ENCODE measurements at places on chromosomes 2 and 18. TPM values are rescaled to one million over a fixed set of nuclear protein-coding genes. Genes with fewer than 3 reads are reported as not detected.

DNA sequence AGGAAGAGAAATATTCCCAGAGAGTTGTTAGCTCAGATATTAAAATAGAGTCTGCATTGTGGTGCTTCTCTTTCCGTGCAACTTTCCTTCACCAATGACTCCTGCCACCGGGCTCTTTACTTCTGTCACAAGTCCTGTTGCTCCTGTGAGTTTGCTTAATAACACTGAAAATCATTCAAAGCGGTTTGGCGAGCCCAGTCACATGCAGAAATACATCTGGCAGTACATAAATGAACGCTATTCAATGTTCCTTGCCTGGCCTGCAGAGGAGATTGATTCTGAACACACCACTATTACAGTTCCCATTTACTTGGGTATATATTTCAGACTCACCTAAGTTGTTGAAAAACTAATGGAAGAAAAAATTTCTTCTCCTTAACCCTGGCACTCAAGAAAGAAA lies 276.6 kb downstream of the ZNF521 start:
- no peak overlapping the region for H3K27ac ChIP-seq
- H3K36me3 ChIP-seq, result no peaks in the 10 kb centered on the region
- no peak for DNase-seq
- H3K4me1 ChIP-seq, result no peaks in the 10 kb centered on the region

- no peaks in the 10 kb centered on the region for H3K27me3 ChIP-seq
- H3K36me3 ChIP-seq, result no peaks in the 10 kb centered on the region
- no peak for DNase-seq
- H3K27ac ChIP-seq, result peak overlapping the region; percentile 75
These were observed 74.5 kb upstream of the NCKAP5 start for GRCh38 chr2:133642791-133643191.

- DNase-seq, result no peak
- H3K4me3 ChIP-seq, result no peak overlapping the region
- H3K36me3 ChIP-seq, result no peaks in the 10 kb centered on the region
- H3K27me3 ChIP-seq, result no peaks in the 10 kb centered on the region
- H3K27ac ChIP-seq, result no peak overlapping the region
These were observed 289.8 kb downstream of the ALPK2 start for GRCh38 chr18:58338961-58339592.

- H3K27ac ChIP-seq, result peak overlapping the region; percentile 79
- H3K4me1 ChIP-seq, result peaks cover 48% of the 10 kb centered on the region
- no peaks in the 10 kb centered on the region for H3K27me3 ChIP-seq
- no peaks in the 10 kb centered on the region for H3K36me3 ChIP-seq
- DNase-seq, result no peak
These were observed 8.6 kb upstream of the ARMC9 start for GRCh38 chr2:231189571-231190495.

- H3K36me3 ChIP-seq, result no peaks in the 10 kb centered on the region
- peaks cover 10% of the 10 kb centered on the region for H3K4me1 ChIP-seq
- DNase-seq, result no peak
- H3K27ac ChIP-seq, result no peak overlapping the region
These were observed 52.7 kb downstream of the ATOH8 start for GRCh38 chr2:85806358-85807118.

- peaks cover 3% of the 10 kb centered on the region for H3K4me1 ChIP-seq
- H3K4me3 ChIP-seq, result no peak overlapping the region
- H3K27ac ChIP-seq, result peak overlapping the region; percentile 59
- H3K27me3 ChIP-seq, result no peaks in the 10 kb centered on the region
- no peak for DNase-seq
These were observed 142.6 kb downstream of the PXDN start for GRCh38 chr2:1601471-1602277.

DNA sequence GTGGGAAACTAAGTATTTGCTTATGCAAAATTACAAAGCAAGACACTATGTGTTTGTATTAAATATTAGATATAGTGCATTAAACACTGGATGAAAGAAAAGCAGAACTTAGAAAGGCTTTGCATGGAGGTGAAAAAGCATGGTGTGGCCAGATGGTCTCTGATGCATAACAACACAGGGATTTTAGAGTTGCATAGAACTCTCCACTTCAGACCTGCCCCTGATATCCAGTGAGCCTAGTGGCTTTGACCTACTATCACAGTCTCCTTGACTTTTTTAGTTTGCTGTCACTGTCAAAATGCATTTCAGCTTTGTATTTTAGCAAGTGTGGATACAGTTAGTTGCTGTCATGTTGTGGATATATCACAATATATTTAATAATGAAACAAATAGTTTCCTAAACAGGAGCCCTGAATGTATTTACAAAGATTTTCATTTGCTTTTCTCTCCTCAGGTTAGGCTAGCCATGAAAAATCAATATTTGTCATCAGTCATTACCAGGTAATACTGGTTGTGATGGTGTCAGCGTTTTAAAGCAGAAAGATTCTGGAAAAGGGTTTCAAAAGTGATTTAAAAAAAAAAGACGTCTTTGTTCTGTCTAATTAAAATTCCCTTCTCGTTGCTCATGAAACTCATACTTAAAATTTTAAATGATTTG lies 5.2 kb downstream of the CSRNP3 start:
- H3K4me3 ChIP-seq, result no peak overlapping the region
- no peak for DNase-seq
- no peaks in the 10 kb centered on the region for H3K36me3 ChIP-seq
- no peak overlapping the region for H3K27ac ChIP-seq

DNA sequence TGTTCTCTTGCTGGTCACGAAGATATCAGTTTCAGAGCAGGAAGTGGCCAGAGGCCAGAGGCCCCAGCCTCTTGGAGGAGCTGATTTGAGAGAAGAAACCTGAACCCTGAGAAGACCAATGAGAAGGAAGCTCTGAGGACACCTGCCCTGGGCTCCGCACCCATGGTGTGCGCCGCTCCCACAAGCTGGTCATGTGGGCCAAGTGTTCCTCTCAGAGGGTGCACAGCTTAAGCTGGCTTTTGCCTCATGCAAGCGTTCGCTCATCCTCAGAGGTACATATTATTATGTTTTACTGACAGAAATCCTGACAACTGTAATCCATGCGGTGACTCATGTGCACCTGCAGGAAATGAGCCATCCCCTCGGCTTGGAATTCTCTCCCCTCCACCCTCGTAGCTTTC lies 316.1 kb upstream of the MYT1L start:
- peaks cover 4% of the 10 kb centered on the region for H3K4me1 ChIP-seq
- no peaks in the 10 kb centered on the region for H3K27me3 ChIP-seq
- H3K36me3 ChIP-seq, result no peaks in the 10 kb centered on the region

GRCh38 chr2:69345434-69345833 lies 41.6 kb downstream of the GFPT1 start:
- peaks cover 6% of the 10 kb centered on the region for H3K36me3 ChIP-seq
- no peak for DNase-seq

- no peaks in the 10 kb centered on the region for H3K36me3 ChIP-seq
- DNase-seq, result no peak
- no peaks in the 10 kb centered on the region for H3K27me3 ChIP-seq
- H3K4me1 ChIP-seq, result peaks cover 23% of the 10 kb centered on the region
- no peak overlapping the region for H3K4me3 ChIP-seq
- no peak overlapping the region for H3K27ac ChIP-seq
These were observed 33.9 kb downstream of the SOWAHC start for GRCh38 chr2:109648041-109648527.

- H3K27me3 ChIP-seq, result no peaks in the 10 kb centered on the region
- no peak overlapping the region for H3K4me3 ChIP-seq
- no peaks in the 10 kb centered on the region for H3K36me3 ChIP-seq
- H3K4me1 ChIP-seq, result no peaks in the 10 kb centered on the region
- no peak for DNase-seq
These were observed 213.6 kb upstream of the CELF4 start for GRCh38 chr18:37779220-37779619.

DNA sequence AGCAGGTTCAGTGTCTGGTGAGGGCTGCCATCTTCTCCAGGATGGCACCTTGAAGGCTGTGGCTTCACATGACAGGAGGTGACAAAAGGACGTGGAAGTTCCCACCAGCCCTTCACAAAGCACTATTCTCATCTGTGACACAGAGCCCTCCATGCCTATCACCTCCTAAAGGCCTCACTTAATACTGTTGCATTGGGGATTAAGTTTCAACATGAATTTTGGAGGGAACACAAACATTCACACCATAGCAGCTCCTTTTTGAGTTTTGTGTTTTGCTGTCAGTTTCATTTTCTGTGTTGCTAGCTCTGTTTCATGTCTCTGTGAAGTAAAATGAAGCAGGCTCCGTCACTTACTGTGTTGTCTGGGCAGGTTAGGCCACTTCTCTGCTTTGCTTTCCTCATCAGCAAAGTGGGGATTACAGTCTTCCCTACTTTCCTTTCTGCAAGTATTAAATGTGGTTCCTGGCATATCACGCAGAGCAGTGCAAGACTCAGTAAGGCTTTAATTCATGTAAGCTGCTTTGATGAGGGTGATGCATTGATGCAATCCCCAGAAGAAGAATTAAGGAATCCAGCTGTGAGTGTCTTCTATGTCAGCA lies 31.6 kb downstream of the LIMS1 start:
- no peak for DNase-seq
- H3K4me1 ChIP-seq, result peaks cover 5% of the 10 kb centered on the region
- H3K27ac ChIP-seq, result peak overlapping the region; percentile 50

DNA sequence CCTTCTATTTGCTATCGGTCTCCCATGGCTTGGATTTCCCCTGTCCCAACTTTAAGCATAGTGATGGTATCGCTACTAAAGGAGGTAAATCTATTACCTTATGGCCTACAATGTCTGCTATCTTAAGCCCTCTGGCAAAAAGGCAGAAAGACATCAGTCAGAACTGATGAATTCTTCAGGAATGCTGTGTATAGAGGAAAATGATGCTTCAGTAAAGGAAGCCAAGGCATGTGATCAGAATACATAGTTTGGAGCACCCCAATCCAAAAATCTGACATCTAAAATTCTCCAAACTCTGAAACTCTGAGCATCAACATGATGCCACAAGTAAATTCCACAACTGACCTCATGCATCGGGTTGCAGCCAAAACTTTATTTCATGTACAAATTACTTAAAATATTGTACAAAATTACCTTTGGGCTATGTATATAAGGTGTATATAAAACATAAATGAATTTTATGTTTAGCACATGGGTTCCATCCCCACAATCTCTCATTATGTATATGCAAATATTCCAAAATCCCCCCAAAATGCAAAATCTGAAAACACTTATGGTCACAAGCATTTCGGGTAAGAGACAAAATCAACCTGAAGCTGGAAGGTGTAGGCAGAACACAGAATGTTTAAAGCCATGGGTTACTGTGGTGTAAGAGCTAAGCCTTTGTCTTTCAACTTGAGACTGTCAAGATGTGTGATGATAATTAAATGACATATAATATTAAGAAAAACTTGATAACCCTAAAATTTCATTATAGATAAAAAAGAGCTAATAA lies 66.2 kb downstream of the CUL3 start:
- H3K4me3 ChIP-seq, result no peak overlapping the region
- H3K36me3 ChIP-seq, result no peaks in the 10 kb centered on the region
- H3K27ac ChIP-seq, result no peak overlapping the region
- peaks cover 70% of the 10 kb centered on the region for H3K4me1 ChIP-seq

DNA sequence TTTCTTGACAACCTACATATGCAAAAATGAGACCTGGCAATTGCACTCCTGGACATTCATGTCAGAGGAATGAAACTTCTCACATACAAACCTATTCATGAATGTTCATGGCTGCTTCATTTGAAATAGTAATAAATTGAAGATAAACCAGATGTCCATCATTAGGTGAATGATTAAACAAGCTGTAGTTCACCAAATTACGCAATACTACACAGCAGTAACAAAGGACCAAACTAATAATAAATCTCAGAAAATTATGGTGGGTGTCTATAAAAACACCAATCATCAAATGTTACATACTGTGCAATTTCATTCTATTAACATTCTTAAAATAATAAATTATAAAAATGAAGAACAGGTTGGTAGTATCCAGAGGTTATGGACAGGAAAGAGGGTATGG lies 13.5 kb downstream of the DOK6 start:
- DNase-seq, result no peak
- H3K27ac ChIP-seq, result no peak overlapping the region
- no peaks in the 10 kb centered on the region for H3K36me3 ChIP-seq
- no peak overlapping the region for H3K4me3 ChIP-seq
- H3K4me1 ChIP-seq, result no peaks in the 10 kb centered on the region

GRCh38 chr2:15633971-15634346 lies 42.3 kb downstream of the DDX1 start:
- no peaks in the 10 kb centered on the region for H3K27me3 ChIP-seq
- no peak overlapping the region for H3K27ac ChIP-seq
- H3K4me3 ChIP-seq, result no peak overlapping the region
- DNase-seq, result no peak
- H3K36me3 ChIP-seq, result peaks cover 3% of the 10 kb centered on the region
- peaks cover 21% of the 10 kb centered on the region for H3K4me1 ChIP-seq

DNA sequence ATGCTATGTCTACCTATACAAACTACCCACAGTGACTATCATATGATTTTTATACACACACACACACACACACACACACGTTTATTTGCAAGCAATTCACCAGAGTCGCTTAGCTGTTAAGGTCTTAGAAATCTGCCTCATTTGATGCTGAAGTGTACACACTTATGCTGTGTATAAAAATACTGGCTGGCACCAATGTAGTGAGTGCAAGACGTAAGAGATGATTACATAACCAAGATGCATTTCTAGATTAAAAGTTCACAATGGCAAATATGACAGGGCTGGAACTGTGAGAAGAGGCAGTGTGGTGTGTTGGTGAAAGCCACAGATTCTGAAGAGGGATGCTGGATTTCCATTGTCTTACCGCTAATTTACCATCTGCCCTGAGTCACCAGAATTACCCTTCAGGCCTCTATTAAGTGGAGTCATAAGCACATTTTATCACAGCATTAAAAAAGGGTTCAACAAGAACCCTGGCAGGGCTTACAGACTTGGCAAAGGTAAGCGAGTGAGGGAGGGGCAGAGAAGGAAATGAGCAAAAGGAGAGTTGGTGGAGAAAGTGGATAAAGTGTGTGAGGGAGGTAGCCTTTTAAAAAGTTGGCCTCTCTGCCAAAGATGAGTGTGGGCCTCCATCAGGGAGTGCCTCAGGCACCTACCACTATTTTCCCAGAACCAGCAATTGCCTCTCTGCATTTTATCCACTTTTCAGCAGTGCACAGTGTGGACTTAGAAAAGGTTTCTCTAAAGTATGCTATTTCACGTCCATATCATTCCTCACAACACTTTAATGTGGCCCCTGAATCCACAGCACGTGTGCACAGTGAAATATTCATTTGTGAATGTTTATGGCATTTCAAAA lies 21.5 kb downstream of the MEIS1 start:
- H3K36me3 ChIP-seq, result no peaks in the 10 kb centered on the region
- no peak overlapping the region for H3K4me3 ChIP-seq
- no peak overlapping the region for H3K27ac ChIP-seq
- no peaks in the 10 kb centered on the region for H3K27me3 ChIP-seq
- no peak for DNase-seq
- no peaks in the 10 kb centered on the region for H3K4me1 ChIP-seq

- no peaks in the 10 kb centered on the region for H3K36me3 ChIP-seq
- no peaks in the 10 kb centered on the region for H3K4me1 ChIP-seq
- no peak overlapping the region for H3K27ac ChIP-seq
- H3K4me3 ChIP-seq, result no peak overlapping the region
These were observed 663.3 kb upstream of the CHAC2 start for GRCh38 chr2:53104263-53104662.

GRCh38 chr2:37378411-37378810 lies 34.0 kb downstream of the QPCT start:
- peaks cover 16% of the 10 kb centered on the region for H3K4me1 ChIP-seq
- no peak overlapping the region for H3K4me3 ChIP-seq
- H3K36me3 ChIP-seq, result no peaks in the 10 kb centered on the region
- no peaks in the 10 kb centered on the region for H3K27me3 ChIP-seq

GRCh38 chr2:198065322-198065721 lies 260.9 kb downstream of the PLCL1 start:
- H3K36me3 ChIP-seq, result no peaks in the 10 kb centered on the region
- H3K4me3 ChIP-seq, result no peak overlapping the region
- H3K27ac ChIP-seq, result no peak overlapping the region
- H3K27me3 ChIP-seq, result no peaks in the 10 kb centered on the region
- no peaks in the 10 kb centered on the region for H3K4me1 ChIP-seq
- no peak for DNase-seq

The RNF125 gene
- total RNA-seq, result 10.7 TPM

The RESP18 gene
- not detected for total RNA-seq

The NYAP2 gene
- 0.09 TPM for total RNA-seq

The NDC80 gene
- total RNA-seq, result 2.9 TPM

The IL36RN gene
- 90.7 TPM for total RNA-seq

The DAW1 gene
- not detected for total RNA-seq

Measured in esophagus squamous epithelium (tissue), 5 donors.